ENCODE measurements at places on chromosomes 7 and 10.

DNA sequence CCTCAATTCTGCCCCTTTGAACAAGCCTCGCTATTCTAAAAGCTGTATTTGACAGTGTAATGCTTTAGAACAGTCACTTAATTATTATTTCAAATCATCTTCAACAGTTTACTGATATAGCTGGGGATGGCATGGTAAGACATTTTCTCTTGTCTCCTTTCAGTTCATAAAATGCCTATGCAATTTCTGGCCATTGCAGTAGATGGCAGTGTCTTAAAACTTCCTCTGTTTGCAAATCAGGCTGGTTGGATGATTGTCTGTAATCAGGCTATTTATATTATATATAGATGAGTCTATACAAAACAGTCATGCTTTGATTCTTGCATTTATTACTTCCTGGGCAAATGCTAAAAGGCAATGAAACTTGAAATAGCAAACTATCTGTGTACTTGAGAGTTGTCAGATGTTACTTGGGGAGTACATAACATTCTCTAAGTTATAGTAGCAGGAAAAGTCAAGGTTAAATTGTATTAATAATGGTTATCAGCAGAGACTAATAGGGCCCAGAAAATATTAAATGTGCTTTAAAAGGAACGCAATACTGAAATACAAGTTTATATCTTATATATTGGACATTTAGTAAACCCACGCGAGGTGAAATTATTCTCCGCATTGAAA is 55.5 kb upstream of the LHFPL3 start:
- no peak for DNase-seq

DNA sequence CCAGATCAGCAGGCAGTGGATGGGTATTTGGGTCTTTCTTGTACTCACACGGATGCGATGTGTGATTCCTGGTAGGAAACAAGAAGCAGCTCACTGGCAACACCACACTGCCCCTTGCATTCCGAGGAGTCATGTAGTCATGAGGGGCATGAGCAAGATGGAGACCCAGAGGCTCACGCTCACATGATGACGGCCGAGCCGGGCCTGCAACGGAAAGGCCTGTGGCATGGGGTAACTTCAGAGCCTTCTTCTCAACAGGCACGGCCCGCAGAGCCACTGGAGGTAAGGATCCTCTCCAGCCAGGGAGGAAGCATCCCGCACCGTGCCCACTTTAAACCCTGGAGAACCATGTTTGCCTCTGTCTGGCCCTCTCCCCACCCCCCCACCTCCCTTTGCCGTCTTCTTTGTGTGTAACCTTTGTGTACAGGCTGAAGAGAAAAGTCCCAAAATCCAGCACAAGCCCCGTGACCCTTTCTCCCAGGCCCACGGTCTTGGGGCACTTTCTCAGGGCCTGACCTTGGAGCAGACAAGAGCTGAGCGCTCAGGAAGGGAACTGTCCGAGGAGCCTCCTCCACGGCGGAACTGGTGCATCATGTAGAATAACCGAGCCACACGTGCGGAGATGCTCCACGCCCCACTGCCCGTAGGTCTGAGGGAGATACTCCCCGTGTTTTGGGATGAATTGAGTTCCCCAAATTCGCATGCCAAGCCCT is 516.4 kb downstream of the DNAJB6 start:
- no peak for DNase-seq

GRCh38 chr7:4775848-4776623 is 613 bp downstream of the AP5Z1 start:
- DNase-seq: peak; percentile 74

DNA sequence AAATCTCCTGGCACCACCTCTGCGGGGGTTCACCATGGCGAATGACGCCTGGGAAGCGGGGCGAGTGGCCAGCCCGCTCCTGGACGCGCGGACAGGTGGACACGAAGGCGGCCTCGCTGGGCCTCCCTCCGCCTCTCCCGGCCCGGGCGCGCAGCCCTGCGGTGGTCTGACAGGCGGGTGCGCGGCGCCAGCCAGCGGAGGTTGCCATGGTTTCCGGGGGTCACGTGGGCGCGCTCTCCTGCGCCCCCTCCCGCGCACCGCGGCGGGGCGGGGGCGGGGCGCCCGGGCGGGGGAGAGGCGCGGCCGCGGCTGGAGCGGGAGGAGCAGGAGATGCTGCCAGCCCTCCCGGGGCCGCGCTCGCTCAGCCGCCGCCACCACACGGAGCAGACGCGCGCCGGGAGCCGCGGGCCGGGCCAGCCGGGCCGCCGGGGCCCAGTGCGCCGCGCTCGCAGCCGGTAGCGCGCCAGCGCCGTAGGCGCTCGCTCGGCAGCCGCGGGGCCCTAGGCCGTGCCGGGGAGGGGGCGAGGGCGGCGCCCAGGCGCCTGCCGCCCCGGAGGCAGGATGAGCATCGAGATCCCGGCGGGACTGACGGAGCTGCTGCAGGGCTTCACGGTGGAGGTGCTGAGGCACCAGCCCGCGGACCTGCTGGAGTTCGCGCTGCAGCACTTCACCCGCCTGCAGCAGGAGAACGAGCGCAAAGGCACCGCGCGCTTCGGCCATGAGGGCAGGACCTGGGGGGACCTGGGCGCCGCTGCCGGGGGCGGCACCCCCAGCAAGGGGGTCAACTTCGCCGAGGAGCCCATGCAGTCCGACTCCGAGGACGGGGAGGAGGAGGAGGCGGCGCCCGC is at the start of gene PRKAR2B:
Gene PRKAR2B (plus strand): TSS at position 359 of the 848 bp plus-strand sequence. CDS start 203 bp downstream, at position 562.
- peak; percentile 55 for DNase-seq

DNA sequence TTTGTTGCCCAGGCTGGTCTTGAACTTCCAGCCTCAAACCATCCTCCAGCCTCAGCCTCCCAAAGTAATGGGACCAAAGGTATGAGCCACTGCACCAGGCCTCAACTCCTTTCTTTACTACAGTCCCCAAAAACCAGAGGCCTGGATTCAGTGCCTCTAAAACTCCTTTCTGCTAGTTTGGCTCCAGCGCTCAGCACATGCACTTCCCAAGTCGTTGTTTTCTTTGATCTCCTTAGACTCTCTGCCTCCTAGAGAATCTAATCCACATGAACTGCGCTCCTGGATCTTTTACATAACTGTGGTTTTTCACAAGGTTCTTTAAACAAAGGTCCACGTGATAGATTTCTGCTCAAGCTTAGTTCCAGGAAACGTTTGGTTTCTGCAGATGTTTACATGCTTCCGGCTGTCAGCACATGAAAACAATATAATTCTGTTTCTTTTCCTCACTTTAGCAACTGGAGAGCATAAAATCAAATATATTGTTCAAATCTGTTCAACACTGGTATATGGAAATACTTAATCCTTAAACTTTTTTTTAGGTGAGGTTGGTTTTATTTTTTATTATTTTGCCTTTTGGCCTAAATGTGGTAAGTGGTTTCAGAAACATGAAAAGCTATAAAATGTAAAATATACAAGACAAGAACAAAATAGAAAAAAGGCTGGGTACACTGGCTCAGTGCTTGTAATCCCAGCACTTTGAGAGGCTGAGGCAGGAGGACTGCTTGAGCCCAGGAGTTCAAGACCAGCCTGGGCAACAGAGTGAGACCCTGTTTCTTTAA is 270.5 kb upstream of the MKLN1 start:
- DNase-seq: no peak

GRCh38 chr10:69202332-69202731 is 17.8 kb upstream of the HKDC1 start:
- DNase-seq: no peak

DNA sequence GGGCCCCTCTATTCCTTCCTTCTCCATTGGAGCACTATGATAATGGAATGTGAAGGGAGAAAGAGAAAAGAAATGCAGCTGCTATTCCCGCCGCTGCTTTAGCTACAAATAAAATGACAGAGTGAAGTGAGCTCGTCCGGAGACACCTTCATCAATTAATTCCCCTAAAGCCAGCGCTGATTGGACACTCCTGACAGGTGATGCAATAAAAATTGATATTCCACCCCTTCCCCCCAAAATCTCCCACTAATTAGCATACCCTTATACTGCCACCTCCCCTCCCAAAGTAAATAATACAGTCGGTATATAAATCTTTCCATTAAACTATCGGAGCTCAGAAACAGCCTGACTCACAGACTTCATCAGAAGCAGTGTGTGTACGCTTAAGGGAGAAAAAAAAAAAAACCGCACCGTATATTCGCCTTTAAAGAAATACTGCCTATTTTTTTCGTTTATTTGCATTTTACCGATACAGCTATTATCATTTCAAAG is 7.3 kb downstream of the SKIDA1 start:
- DNase-seq: no peak

DNA sequence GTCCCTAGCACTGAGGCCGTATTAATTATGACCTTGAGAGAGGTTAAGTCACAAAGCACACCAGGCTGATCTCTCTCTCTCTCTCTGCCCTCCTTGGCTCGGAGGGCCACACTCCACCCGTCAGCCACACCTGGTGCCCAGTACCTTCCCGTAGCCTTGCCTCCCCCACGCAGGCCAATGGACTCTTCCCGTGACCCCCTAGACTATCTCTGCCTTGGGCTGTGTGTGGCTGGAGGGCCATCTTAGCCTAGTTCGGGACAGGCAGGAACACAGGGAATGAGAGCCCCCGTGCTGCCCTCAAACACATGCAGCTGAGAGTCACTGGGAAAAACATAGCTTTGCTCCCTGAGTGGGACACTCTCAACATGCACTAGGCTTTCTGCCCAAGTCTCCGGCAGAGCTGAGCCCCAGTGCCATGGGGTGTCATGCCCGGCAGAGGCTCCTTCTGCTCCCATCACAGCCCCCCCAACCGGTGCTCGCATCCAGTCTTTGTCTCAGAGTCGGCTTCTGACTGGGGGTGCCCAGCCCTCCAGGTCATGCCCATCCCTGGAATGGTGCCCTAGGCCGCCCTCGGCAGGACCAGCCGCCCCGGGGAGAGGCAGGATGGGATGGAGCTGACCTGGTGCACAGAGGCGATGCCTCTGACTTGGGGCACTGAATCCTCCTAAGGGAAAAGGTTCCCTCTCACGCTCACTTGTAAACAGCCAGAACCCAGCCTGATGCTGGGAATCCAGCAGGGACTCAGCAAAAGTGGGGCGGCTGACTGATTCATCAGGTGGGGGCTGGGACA is 63.0 kb downstream of the TCERG1L start:
- DNase-seq: no peak

- no peak for DNase-seq
These were observed 87.8 kb downstream of the ZRANB1 start for GRCh38 chr10:125029584-125030242.

DNA sequence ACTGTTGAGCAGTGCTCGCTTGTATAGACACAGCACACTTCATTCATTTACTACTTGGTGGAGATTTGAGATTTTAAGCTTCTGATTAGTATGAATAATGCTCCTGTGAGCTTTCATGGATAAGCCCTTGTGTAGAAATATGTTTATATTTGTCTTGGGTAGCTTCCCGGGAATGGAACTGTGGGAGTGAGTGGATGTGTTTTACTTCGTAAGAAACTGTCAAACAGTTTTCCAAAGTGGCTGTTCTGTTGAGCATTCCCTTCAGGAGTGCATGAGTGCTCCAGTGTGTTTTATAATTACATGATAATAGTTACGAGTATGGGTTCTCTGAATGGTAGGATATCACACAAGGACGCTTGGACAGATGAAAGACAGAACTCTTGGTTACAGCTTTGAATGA is 49.4 kb downstream of the VWC2 start:
- DNase-seq: no peak

DNA sequence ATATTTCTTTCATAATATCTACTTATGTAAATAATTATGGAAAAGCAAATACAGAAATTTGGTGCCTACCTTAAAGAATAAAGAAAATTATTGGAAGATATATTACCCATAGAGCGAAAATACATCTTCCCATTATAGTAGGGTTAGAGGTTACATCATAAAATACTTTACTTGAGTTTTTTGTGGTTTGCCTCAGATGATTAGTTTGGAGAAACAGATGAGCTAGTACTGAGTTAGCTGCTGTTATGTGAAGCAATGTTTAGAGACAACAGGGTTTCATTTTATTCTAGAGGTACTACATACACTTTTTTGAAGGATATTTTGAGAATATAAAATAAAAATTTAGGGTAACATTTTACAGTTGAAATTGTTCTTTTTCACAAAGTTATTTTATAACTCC is 2.9 kb upstream of the MLLT10 start:
- no peak for DNase-seq

- DNase-seq: no peak
These were observed 118.6 kb downstream of the SRPK2 start for GRCh38 chr7:105270117-105270516.

GRCh38 chr10:10564081-10564794 is 453.4 kb upstream of the CELF2 start:
- DNase-seq: no peak

GRCh38 chr10:112985690-112986543 is 35.9 kb downstream of the TCF7L2 start:
- DNase-seq: peak; percentile 85

DNA sequence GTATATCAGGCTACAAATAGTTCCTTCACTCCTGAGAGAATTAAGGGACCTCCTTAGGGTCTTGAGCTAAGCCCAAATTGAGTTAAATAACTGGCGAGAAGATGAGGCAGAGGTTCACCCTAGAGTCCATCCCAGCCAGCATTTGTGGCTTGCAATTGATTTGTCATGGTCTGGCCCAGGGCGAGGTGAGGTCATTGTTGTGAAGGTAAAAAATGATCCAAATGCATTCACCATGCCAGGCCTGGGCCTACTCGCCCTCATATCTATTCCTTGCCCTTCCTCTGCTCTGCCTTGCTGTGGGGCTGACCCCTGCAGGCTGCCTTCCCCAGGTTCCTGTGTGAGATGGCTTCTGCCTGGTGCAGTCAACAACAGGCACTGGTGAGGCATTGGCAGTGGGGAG is 207.2 kb downstream of the ZNF365 start:
- no peak for DNase-seq

- DNase-seq: no peak
These were observed 55.2 kb downstream of the TSPAN15 start for GRCh38 chr10:69506487-69506833.

- peak; percentile 54 for DNase-seq
These were observed 53.7 kb upstream of the KLF6 start for GRCh38 chr10:3838460-3839437.

- no peak for DNase-seq
These were observed 63.6 kb upstream of the CARD11 start for GRCh38 chr7:3107228-3107763.

DNA sequence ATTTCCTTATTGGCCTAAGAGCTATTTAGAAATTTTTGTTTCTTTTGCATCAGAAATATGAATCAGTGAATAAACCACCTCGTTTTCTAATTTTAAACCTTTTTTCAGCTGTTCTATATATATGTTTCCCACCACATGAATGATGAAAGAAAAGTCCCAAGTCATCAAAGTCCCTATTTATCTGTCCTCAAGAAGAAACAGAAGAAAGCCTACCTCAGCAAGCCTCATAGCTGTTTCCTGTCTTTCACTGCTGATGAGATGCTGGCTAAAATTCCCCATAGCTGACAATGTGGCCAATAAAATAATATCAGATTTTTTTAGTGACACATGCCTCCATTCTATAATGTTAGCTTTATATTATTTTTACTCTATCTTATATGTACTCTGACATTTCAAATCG is 54.2 kb downstream of the SEC61G start:
- no peak for DNase-seq
